ENCODE measurements at places on chromosomes 4 and X.

DNA sequence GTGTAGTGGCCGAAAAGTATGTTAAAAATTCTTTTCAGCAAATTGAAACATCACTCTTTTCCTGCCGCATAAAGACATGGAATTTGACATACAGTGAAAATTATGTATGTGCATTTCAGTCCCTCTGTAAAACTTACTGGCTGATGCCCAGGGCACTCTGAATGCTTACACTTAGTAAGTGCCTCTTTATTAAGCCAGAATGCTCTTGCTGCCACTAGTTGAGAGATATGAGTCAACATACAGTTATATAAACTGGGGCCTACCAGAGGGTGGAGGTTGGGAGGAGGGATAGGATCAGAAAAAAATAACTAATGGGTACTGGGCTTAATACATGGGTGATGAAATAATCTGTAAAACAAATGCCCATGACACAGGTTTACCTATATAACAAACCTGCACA, 38.1 kb upstream of the TRPC5 start:
- DNase-seq = no peak

DNA sequence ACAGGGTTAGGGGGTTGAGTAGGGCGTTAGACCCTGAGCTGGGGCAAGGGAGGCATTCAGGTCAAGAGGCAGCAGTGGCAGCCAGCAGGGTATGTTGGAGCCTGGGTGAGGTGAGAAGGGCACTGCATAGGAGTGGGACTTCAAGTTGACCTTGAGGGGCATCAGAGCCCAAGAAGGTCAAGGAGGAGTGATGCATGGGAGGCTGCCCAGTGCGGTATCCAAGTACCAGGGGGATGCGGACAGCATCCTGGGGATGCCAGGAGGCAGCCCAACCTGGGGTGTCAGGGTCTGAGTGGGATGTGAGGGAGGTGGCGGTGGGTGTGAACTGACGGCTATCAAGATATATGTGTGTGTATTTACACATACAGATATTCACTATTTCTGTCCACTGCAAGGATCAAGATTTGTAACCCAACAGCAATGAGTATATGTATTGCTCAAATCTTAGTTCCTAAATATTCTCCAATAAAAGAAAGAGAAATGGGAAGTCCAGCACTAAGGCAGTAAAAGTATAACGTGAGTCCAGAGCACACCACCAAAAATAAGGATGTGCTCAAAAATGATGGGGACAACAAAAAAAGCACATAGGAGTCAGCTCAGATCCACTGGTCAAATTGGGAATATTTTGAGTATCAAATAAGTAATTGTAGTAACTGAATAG, 9.8 kb upstream of the DCLK2 start:
- no peak for DNase-seq

GRCh38 chrX:10360116-10360515, 203.3 kb downstream of the CLCN4 start:
- no peak for DNase-seq

DNA sequence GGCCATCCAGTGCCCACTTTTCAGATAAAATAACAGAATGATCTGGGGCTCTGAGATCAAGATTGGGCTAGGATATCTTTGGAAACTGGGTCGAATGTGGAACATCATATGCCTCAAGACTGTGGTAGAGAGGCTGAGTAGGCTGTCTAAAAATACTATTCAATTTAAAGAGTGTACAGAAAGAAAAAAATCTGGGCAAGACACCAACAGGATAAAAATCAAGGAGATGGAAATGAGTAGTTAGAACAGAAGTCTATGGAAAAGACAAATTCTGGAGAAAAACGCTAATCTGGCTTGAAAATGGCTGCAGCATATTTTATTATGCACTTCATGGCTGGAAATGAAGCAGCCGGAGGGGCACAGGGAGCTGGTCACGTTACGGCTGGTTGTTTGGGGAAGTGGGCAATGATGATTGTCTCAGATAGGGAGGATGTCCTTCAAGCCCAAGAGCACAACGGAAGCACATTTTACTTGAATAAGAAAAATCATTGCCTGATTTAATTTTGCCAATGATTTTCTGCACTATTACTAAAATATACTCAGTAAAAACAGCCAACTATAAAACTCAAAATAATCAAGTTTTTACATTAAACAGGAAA, 27.1 kb upstream of the MAPK10 start:
- DNase-seq = no peak

- no peak for DNase-seq
Measured at GRCh38 chrX:72381439-72382201, 75.9 kb upstream of the CITED1 start.

- no peak for DNase-seq
Measured at GRCh38 chr4:74583757-74584156, 138.8 kb downstream of the AREG start.

DNA sequence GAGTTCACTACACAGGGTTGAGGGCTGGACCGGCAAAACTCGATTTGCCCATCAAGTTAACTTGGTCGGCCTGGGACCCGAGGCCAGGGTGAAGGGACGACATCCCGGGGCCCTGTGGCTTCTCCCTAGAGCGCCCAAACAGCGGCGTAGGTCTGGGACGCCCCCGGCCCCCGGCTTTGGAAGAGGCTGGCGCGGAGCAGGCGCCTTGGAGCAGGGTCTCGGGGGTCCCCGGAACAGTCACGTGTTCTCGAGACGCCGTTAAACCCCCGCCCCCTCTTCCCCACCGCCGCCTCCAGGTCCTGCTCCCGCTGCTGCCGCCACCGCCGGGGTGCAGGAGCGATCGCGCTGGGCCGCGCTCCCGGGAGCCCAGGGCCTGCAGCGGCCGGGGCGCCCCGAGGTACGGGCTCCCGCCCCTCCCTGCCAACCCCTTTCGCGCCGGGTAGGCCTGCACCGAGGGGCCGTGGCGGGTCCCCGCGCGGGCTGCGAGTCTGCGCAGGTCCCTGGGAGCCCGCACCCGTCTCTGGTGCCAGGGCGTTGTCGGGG, at the start of gene NPY5R:
Gene NPY5R, plus strand, starts transcription at position 289 of the 543 bp plus-strand sequence. CDS start 6,382 bp downstream, outside the sequence.
- no peak for DNase-seq

DNA sequence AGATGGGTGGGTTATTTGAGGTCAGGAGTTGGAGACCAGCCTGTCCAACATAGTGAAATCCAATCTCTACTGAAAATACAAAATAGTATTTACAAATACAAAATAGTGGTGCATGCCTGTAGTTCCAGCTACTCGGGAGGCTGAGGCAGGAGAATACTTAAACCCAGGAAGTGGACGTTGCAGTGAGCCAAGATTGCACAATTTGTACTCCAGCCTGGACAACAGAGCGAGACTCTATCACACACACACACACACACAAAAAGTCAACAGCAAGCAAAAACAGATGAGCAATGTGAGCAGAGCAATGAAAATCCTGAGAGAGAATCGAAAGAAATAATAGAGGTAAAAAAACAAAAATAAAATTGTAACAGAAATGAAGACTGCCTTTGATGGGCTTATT, 168.8 kb downstream of the PCDH18 start:
- no peak for DNase-seq

DNA sequence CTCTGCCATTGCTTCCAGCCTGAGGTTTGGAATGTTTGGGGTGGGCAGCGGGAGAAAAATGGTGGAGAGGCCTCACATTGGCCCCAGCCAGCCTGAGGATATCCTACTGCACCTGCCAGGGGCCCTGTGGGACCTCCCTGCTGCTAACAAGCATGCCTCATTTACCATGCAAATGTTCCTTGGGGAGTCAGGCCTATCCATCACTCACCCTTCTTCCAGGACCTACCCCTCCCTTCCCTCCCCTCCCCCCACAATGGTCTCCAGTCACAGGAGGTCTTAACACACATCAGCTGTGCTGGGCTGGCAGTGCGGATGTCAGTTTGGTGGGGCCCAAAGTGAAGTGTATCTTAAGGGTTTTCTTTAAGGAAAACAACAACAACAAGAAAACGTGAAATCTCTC, 139.2 kb downstream of the SHOX start:
- no peak for DNase-seq

GRCh38 chrX:41381685-41382084, 47.7 kb downstream of the DDX3X start:
- DNase-seq = no peak

DNA sequence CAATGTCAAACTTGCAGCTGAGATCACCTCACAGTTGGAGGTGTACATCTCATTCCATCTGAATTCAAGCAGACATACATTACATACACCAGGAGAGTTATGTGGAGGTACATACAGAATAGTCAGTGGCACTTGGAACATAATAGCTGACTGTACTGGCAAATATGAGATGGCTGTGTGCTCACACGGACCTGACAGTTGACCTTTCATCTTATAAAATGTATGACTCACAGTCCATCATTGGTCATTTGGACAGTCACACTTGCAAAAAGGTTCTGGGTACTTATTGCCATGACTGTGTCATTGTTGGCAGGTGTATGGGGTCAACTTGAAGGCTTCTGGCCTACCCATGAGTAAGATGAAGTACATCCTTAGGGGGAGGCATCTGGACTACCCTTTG, 88.6 kb upstream of the WDR1 start:
- DNase-seq = no peak

DNA sequence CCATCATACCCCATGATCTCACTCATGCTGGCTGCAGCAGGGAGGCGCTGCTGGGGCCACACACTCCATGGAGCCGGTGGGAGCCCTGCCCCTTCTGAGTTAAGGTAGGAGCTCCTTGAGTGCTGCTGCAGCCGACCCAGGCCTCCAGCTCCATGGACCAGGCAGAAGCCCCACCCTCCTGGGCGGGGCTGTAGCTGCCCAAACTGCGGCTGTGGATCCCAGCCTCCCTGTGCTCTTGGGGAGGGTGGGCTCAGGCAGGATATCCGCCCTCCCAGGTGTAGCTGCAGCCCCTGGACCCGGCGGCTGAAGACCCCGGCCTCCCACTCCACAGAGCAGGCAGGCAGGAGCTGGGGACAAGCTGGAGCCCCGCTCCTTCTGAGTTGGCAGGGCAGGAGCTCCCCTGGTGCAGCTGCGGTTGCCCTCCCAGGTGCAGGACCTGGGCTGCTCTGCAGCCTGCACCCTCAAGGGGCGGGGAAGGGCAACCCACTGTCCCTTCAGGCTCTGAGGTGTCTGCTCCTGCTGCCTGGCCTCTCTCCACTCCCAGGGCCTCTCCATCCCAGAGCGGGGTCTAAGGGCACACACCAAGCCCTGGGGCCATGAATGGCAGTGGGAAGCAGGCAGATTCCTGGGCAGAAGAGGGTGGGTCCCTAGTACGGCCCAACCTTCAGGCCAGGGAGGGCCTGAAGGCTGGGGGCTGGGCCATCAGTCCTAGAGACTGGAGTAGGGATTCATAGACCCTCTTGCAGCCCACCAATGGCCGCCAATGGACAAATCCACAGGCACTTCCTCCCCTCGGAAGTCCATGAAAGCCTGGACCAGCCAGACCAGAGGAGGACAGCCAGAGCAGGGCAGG, 466.1 kb downstream of the DTHD1 start:
- DNase-seq = no peak

- no peak for DNase-seq
Measured at GRCh38 chr4:10809905-10810304, 125.3 kb upstream of the CLNK start.

- no peak for DNase-seq
Measured at GRCh38 chr4:47486231-47486673, 1.2 kb downstream of the ATP10D start.

Measured in stimulated activated CD8-positive, alpha-beta memory T cell treated with anti-CD3 and anti-CD28 coated beads, Interleukin-4, amount 100 ng/mL, for 1 hour (primary cell).